Body of pancreas (tissue), 4 donors: ENCODE measurements at places on chromosomes 11 and 22. TPM values are rescaled to one million over a fixed set of nuclear protein-coding genes. Genes with fewer than 3 reads are reported as not detected.

DNA sequence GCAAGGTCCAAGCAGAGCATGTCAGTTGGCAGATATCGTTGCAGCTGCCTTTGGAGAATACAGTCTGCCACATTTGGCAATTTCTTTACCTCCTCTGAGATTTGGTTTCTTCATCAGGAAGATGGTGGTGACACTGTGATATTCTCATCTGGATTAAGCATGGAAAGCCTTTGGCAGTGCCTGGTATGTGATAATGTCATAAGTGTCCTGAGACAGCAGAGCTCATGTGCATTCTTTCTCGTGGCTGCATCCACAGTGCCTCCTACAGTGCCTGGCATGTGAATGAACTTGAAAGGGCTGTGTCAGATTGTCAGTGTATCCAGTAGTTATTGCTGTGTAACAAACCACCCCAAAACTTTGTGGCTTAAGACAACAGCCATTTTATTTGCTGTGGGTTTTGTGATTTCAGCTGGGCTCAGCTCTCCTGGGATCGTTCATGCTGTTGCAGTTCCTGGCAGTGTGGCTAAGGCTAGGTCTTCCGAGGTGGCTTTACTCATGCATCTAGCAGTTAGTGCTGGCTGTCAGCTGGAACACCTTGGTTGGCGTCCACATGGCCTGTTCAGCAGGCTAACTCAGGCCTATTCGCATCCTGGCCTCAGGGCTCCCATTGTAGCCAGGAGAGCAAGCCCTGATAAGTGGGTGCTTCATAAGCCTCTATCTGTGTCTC is 35.7 kb upstream of the MICAL2 start:
- DNase-seq = no peak

DNA sequence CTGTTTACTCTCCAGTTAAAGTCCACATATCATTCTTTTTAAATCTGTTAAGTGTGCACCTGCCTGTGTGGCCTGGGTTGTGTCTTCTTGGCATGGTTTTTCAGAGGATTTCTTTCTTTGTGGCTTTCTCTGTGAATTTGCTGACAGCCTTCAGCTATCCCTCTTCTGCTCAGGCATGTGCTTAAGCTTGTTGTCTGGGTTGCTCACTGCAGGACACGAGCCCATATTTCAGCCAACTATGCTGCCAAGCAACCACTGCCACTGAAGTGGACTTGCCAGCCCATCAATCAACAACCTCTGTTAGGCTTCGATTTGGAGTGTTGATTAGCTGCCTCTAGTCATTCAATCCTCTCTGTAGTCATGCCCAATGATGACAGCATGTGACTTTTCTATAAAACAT is 18.4 kb downstream of the OR51I2 start:
- no peak for DNase-seq

DNA sequence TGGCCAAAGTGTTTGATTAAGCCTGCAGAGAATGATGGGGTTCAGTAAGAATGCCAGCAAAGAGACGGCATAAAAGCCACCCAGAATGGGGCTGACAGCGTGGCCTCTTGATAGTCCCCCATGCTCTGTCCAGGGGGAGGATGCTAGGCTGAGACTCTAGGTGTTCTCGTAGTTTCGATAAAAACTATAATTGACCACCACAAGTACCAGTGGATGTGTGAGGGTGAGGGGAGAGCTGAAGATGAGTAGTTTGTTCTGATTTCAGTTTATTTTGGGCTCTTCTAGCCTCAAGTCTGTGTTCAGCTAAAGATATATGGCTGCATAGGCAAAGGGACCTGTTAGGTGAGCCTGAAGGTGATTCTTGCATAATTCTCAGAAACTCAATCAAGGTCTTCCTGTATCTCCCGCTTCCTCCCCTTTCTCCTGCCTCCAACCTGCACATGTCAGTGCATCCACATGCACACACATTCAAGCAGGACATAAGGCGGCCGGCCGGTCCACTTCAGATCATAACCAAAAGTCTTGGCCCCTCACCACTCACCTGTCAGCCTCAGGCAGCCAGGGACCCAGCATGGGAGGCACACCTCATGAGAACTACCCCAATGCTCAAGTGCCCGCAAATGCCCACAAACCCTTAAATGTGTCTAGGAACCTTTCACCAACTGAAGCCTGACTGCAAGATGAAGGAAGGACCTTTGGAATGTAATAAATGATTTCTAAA is 31.2 kb downstream of the FLI1 start:
- DNase-seq = no peak

DNA sequence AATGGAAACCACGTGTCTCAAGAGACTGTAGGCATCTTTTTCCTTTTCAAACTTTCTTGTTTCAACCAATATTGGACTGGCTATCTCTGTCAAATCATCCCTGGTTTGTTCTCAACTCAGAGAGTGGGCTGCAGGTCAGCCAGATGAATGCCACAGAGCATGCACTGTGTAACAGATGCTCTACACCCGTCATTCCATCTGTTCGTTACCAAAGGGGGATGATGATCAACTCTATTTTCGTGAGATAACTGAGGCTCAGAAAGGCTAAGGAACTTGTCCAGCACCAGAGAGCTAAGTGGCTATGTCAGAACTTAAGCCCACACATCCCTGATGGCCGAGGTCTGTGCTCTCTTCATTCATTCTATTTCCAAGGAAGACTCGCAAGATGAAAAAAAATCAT is 42.1 kb downstream of the SLC1A2 start:
- DNase-seq = no peak

GRCh38 chr11:57823859-57824258 is 62.3 kb downstream of the CTNND1 start:
- no peak for DNase-seq

The NLRP10 gene
- total RNA-seq = not detected

The COPB1 gene
- 46.1 TPM for total RNA-seq

The OR2AG1 gene
- not detected for total RNA-seq

The SCN4B gene
- total RNA-seq = 1.6 TPM

The SYT7 gene
- 12.2 TPM for total RNA-seq
